EH (cell line): ENCODE measurements at places on chromosomes 5 and 9.
A peak's percentile ranks its signal among the peaks of the same experiment; 100 is the strongest.

- DNase-seq, result peak; percentile 95
Observed at GRCh38 chr5:122153230-122153629, 23.9 kb downstream of the ZNF474 start.

DNA sequence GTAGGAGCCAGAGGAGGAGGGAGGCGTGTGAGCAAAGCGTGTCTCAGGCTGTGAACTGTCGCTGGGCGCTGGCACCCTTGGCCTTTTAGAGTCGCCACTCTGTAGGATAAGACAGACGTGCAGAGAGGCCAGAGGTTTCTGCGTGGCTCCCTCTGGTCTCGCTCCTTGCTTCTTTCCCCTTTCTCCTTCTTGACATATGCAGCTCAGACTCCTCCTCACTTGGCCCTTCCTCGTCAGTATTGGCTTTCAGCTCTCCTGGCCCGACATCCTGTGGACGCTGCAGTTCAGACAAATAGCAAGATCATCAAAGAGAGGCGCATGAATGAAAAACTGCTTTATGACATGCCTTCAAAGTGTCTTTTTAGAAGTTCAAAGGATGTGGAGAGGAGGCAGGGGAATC is 116.8 kb upstream of the SPRY4 start:
- DNase-seq, result no peak

- DNase-seq, result no peak
Observed at GRCh38 chr5:31984691-31985090, 189.4 kb downstream of the GOLPH3 start.

DNA sequence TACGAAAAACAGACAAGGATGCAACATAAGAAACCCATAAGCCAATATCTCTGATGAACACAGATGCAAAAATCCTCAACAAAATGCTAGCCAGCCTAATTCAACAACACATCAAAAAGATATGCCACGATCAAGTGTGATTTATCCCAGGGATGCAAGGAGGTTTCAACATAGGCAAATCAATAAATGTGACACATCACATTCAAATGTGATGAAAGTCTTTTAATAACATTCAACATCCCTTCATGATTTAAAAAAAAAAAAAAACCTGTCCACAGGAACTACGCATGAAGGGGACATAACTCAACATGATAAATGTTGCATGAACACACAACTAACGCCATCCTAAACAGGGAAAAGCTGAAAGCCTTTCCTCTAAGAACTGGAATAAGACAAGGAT is 102.2 kb downstream of the PLPP1 start:
- no peak for DNase-seq

GRCh38 chr9:135485832-135486231 is 6.2 kb downstream of the PPP1R26 start:
- no peak for DNase-seq
